ENCODE measurements at places on chromosomes 5 and 9. TPM values are rescaled to one million over a fixed set of nuclear protein-coding genes. Genes with fewer than 3 reads are reported as not detected.

DNA sequence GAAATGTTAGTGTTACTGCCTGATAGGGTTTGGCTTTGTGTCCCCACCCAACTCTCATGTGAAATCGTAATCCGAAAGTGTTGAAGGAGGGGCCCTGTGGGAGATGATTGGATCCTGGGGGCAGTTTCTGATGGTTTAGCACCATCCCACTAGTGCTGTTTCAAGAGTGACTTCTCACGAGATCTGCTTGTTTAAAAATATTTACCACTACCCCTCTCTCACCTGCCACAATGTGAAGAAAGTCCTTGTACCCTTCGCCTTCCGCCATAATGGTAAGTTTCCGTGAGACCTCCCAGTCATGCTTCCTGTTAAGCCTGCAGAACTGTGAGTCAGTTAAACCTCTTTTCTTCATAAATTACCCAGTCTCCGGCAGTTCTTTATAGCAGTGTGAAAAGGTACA lies 2.6 kb upstream of the RFX3 start:
- no peaks in the 10 kb centered on the region for H3K27me3 ChIP-seq
- no peak overlapping the region for H3K4me3 ChIP-seq
- no peak for DNase-seq
- H3K36me3 ChIP-seq = no peaks in the 10 kb centered on the region
- H3K4me1 ChIP-seq = no peaks in the 10 kb centered on the region

- H3K27ac ChIP-seq = peak overlapping the region; percentile 39
- no peaks in the 10 kb centered on the region for H3K27me3 ChIP-seq
- no peaks in the 10 kb centered on the region for H3K4me1 ChIP-seq
- no peak overlapping the region for H3K4me3 ChIP-seq
Measured at GRCh38 chr9:14373336-14373666, 59.4 kb upstream of the NFIB start.

The ROR2 gene
- polyA plus RNA-seq = 17.5 TPM

The MARCOL gene
- not detected for polyA plus RNA-seq

GRCh38 chr5:84227236-84227635 lies 157.4 kb downstream of the EDIL3 start:
- H3K4me1 ChIP-seq = no peaks in the 10 kb centered on the region
- H3K27me3 ChIP-seq = no peaks in the 10 kb centered on the region
- no peak for DNase-seq
- no peaks in the 10 kb centered on the region for H3K36me3 ChIP-seq
- no peak overlapping the region for H3K4me3 ChIP-seq
- H3K27ac ChIP-seq = no peak overlapping the region

The CPEB4 gene
- polyA plus RNA-seq = 46.6 TPM

Data from large intestine (tissue), 12 donors.